ENCODE measurements at places on chromosomes 2 and 18.

DNA sequence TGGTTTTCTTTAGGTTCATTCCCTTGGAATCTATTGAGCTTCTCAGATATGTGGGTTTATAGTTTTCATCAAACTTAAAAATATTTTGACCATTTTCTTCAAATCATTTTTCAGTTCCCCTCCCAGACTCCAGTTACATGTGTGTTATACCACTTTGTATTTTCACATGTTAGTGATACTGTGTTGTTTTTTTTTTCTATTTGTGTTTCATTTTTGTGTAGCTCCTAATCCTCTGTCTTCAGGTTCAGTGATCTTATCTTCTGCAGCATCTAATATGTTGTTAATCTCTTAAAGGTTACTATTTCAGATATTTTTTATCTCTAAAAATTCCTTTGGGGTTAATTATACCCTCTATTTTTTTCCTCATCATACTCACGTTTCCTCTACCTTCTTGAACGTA is 51.2 kb downstream of the STRADB start:
- no peak for DNase-seq

DNA sequence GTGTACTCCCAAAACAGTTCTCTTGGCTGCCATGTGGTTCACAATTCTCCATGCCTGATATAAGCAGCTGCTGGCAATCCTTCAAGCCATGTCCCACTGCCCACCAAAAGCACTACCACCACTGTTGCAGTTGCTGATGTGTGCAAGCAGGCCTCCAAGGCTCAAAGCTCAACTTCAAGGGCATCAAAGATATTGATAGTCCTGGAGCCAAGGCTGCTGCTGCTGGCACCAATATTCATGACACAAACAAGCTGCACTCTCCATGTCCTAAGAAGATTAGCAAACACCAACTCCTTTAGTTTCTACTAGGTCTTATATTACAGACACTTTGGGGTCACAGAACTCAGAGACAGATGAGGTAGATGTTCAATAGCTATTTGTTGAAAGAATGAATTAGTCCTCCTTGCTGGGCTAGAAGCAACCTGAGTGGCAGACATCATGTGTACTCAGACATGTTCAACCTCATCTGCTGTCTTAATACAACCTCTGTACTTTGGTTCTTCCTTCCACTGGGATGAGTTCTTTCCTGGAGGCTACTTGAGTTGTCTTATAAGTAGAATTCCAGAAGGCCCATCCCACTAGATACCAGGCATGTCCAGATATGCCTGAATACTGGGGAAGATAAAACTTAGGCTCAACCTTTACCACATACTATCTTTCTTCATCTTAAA is 104.5 kb upstream of the UGP2 start:
- no peak for DNase-seq

DNA sequence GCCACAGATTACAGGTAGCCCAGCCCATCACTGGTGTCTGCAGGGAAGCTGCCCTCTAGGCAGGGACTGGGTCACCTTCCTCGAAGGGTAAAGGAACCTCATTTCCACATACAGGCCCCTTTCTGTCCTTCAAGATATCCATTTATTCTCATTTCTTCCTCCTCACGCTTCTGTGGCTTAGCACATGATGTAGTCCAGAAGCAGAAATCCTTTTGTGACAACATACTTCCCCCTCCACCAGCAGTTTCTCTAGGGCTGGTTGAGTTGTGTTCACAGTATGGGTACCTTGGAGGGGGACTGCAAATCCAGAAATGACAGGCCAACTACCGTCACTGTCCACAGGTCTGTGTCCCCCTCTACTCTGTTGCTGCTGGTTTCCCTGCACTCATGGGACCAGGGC is 364.9 kb downstream of the ANAPC1 start:
- no peak for DNase-seq

DNA sequence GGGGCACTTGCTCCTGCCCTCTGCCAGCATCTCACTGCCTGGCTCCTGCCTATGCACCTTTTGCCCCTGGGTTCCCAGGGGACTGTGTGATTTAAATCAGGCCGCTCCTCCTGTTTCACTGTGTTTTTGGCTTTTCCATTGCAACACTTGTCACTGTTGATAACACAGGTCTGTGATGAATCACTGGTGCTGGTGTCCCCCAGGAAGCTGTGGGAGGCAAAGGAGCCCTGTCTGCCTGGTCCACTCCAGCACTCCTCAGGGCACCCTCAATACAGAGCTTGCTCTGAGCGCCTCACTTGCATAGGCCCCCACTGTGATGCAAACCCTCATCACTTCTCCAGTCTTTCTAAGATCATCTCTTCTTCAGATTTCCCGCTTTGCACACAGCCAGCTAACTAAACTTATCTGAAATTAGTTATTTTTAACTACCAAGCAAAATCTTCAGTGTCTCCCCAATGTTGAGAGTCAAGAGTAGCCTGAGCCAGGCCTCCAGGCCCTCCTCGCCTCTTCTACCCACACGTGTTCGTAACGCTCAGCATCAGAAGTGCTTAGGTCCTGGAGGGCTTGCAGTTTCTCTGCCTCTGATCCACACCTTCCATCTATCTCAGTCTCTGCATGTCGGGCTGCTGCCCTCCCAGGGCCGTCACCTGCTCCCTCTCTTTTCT is 2.8 kb downstream of the TMEM18 start:
- DNase-seq = no peak

GRCh38 chr18:3998698-3999333 is 456.3 kb downstream of the DLGAP1 start:
- no peak for DNase-seq

DNA sequence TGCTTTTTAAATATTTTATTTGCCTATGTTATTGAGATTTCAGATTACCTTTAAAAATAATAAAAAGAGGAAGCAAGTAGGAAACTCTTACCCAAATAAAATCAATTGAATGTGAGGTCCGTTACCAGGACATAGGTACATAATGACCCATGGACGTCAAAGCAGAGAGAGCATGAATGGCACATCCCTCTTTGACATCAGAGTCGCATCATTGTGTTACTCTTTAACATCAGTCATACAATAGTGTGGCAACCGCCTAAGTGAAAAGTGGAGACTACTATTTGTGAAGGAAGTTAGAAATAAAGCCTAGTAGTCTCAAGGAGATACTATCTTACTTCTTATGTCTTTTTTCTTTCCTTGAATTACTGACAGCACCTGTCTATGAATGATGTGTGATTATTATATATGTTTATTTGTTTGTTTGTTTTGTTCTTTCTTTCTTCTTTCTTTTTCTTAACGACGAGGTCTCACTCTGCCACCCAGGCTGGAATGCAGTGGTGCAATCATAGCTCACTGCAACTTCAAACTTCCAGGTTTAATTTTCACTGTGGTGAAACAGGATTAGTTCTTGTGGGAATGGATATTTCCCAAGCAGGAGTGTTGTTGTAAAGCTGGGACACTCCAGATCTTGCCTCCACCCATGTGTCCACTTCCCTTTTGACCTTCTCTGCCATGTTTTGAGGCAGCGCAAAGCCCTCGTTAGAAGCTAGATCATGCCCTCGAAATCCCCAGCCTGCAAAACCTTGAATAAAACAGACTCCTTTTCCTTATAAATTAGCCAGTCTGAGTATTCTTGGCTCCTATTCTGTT is 407.2 kb upstream of the NETO1 start:
- no peak for DNase-seq

DNA sequence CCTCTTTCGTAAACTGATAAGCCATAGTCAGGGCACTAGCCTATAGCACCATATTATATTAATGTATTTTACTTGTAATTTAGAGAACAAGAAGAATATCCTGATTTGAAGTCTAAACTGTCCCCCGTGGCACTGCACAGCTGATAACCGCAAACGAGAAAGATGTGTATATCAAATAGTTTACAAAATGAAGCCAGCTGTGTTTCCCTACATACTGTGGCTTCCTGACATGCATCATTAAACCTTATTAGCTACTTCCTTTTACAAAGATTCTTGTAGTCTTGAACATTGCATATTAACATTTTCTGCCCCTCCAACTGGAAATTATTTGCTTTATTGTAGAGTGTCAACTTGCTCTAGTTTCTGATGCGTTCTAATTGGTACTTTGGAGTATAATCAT is 153.5 kb upstream of the NFATC1 start:
- DNase-seq = no peak

- DNase-seq = no peak
These were observed 92.5 kb upstream of the MAP2 start for GRCh38 chr2:209331291-209331844.

- no peak for DNase-seq
These were observed 131.0 kb upstream of the SNTG2 start for GRCh38 chr2:819601-820000.

DNA sequence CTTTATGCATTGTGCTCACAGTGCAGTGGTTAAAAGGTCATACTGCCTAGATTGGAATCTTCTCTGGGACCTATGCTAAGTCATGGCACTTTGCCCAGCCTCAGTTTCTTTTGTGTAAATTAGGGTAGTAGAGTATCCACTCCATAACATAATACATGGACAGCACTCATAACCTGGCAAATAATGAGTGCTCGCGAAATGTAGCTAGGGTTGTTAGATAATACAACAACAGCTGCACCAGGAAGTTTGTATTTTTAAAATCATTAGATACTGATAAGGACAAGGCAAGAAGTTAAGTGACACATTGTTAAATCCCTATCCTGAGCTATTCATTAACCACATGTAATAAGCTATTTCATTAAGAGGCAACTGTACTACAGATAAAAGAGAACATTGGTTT is 13.8 kb upstream of the PLA2R1 start:
- no peak for DNase-seq

DNA sequence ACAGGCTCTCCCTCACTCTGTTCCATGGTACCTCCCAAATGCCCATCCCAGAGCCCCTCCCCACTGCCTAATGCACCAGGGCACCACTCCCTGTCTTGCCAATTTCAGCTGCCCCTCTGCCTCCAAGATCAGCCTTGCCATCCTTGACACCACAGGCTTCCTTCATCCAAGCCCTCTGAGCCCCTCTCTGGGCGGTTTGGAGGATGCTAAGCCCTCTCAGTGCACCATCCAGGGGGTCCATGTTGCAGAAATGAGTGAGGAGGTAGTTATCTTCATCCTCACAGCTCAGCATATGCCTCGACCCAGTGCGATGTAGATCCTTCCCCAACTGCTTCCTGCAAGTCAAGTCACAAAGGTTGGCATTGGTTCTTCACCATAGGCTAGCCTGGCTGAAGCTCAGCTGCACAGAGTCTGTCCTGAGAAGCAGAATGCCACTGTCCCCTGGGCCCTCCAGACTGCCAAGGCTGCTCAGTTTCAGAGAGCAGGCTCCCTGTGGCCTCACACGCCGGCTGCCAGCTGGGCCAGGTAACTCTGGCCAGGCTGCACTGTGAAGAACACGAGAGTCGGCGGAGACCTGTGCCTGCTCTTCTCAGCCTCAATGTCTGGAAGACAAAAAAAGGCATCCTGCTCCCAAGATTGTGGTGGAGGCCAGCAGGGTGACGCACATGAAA is 9.9 kb upstream of the MAP3K2 start:
- no peak for DNase-seq

DNA sequence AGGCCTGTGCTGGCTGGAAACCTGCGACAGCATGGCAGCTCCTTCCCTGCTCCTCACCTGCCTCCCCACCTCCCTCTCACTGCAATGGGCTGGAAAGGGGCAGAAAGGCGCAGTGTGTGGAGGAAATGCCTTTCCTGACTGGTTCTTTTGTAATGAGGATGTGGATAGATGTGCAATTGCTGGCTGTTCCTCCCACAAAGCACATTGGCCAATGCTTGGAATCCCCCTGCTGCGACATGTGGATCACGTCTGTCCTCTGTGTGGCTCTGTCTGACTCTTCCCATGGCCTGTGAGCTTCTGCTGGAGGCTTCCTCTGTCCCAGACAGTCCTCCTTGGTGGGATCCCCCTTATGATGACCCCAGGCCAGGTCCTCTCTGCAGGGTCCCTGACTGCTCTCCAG is 172.5 kb downstream of the NCK2 start:
- DNase-seq = no peak

DNA sequence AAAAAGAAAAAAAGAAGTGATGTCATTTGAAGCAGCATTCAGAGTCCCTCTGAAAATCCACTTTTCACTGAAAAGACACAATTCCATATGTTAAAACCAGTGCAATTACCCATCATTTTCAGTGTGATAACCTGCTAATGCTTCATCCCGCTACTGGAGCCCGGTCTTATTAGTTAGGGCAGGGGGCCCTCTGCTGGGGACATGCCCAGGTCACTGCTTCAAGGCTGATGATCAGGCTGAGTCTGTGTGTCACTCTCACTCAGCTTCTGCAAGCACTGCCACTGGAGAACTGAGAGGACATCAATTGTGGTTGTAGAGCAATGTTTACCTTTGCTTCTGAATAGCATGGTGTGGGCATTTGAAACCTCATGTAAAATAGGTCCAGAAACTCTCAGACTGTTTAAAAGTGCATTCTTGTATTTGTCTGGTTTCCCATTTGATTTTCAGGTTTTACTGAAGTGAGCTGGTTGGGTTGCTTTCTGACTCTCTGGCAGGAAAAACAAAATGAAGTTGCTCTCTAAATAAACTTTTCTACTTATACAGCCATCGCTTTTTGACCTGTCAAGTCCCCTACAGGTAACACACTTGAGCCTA is 49.2 kb upstream of the NXPH2 start:
- DNase-seq = no peak

GRCh38 chr2:167785606-167786216 is 461.7 kb downstream of the STK39 start:
- DNase-seq = no peak

DNA sequence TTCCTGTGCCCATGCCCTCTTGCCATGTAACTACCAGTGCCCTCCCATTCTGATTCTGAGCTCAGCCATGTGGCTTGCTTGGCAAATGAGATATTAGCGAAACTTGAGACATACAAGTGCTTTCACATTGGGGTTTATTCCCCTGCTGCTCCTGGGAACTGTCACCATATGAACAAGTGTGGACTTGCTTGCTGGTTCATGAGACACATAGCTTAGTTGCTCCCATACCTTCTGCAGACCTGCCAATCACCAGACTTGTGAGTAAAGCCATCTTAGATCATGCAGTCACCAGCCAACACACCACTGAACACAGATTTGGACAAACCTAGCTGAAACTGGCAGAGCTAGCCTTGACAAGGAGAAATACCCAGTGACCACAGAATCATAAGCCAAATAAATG is 155.1 kb downstream of the SS18 start:
- no peak for DNase-seq

- DNase-seq = no peak
These were observed 1316.1 kb downstream of the SUCLG1 start for GRCh38 chr2:83142934-83143333.

DNA sequence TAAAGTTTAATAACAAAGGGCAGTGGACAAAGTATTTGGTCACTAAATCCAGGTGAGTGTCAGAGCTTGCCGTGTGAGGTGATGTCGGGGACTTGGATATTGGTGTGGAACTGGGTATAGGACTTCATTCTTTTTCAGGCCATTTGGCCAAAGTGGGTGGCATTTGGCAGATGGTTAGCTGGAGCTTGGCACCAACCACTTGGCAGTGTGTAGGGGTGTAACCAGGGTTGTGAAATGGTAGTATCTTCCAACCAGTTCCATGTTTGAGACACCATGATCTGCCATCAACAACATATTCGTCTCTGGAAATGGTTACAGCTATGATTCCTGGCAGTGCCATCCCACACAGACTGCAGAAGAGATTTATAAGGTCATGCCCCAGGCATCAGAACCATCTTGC is 113.9 kb downstream of the CCDC85A start:
- no peak for DNase-seq

All from stimulated activated CD8-positive, alpha-beta memory T cell treated with anti-CD3 and anti-CD28 coated beads, Interleukin-15, amount 100 ng/mL, for 24 hours (primary cell).